ENCODE measurements at places on chromosomes 12 and 14.

- DNase-seq = no peak
These were observed 177.8 kb upstream of the C14orf180 start for GRCh38 chr14:104401785-104402184.

DNA sequence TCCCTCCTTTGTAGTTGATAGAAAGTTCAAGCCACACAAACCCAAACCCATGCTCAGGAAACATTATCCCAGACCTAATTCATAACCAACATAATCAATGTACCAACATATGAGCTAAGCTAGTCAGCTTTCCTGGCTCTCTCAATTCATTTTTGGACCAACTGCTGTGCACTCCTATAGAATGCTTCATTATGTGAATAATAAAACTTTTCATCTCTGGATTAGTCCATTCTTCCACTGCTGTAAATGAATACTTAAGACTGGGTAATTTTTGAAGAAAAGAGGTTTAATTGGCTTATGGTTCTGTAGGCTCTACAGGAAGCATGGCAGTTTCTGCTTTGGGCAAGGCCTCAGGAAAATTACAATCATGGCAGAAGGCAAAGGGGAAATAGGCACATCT is 651.9 kb downstream of the RERGL start:
- DNase-seq = no peak

DNA sequence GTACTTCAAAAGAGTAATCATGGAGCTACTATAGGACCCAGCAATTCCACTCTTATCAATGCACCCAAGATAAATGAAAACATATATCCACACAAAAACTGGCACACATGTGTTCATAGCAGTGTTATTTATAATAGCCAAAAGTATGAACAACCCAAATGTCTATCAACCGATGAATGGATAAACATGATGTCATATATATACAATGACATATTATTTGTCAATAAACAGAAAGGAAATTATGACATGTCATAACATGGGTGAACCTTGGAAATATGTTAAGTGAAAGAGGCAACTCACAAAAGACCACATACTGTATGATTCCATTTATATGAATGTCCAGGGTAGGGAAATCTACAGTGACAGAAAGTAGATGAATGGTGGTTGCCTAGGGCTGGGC is 347.1 kb upstream of the DDHD1 start:
- no peak for DNase-seq

DNA sequence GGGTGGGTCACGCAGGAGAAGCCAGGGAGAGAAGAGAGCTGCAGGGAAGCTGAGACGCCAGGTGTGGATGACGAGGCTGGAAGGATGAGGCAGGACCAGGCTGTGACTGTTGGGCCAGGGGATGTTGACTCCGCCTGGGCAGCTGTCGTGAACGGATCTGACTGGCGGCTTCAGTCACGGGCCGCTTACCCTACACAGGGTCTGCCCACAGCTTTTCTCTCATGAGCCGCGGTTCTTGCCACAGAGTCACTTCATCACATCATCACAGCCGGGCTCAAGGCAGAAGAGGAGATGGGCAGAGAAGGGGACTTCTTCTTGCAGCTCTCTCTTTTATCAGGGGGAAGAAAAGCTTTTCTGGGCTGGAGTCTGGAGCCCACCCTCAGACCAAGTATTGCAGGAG is 7.7 kb downstream of the CLBA1 start:
- no peak for DNase-seq

- no peak for DNase-seq
These were observed 88.0 kb upstream of the TMEM132C start for GRCh38 chr12:128178966-128179365.

- DNase-seq = no peak
These were observed 272.6 kb downstream of the CCER1 start for GRCh38 chr12:90682398-90682797.

DNA sequence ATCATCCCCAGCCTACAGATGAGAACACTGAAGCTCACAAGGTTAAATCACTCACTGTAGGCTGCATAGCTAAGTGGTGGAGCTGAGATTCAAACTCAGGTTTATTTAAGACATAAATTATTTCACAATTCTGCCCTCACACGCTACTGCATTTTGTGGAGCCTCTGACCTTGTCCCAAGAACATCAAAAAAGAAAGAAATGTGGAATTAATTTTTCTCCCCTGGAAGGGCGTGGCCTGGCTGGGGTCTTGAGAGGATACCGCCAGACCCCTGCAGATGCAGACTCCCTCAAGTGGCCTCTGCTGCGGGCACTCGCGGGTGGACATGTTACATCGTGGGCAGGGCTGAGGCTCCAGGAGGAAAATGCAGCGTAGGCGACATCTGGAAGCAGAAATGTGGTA is 40.6 kb downstream of the LTBP2 start:
- DNase-seq = no peak

- no peak for DNase-seq
These were observed 130.7 kb downstream of the TMTC2 start for GRCh38 chr12:82817368-82817767.

- no peak for DNase-seq
These were observed 7.1 kb upstream of the ASCL1 start for GRCh38 chr12:102950107-102950949.

GRCh38 chr14:52821805-52822250 is 30.4 kb upstream of the GNPNAT1 start:
- no peak for DNase-seq

DNA sequence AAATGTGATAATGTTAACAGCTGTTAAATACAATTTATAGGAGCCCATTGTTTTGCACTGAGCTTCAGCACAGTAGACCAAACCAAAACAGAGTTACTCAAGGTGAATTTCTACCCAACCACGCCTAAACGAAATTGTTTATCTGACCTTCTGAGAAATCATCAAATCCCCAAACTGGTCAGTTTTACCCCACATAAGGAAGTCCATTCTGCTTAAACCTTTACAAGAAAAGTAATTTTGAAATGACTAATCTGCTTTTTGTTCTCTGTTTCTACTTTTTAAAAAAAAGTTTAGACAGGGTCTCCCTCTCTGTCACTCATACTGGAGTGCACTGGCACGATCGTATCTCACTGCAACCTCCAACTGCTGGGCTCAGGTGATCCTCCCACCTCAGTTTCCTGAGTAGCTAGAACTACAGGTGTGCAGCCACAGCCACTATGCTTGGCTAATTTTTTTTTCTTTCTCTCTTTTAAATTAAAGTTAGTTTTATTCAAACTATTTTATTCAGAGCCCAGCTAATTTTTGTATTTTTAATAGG is 1.4 kb upstream of the RNF10 start:
- DNase-seq = no peak

DNA sequence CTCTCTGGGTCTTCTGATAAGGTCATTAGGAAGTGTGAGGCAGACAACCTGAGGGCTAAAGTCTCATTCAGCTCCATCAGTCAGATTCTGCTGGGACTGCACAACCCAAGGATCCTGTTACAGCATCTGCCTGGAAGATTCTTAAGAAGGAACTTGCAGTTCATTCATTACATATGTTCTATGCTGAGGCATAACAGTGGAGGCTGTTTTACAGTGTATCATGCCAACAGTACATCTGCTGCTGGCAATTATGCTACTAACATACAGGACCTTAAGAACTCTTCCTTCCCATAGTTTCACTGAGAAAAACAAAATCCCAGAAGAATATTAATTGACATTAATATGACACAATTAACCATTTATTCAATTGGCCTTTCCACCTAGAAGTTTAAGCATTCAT is 968.6 kb downstream of the DIO2 start:
- no peak for DNase-seq

- no peak for DNase-seq
These were observed 26.5 kb upstream of the POC1B start for GRCh38 chr12:89552376-89552775.

GRCh38 chr12:79424109-79424721 is 266.5 kb downstream of the PAWR start:
- no peak for DNase-seq

DNA sequence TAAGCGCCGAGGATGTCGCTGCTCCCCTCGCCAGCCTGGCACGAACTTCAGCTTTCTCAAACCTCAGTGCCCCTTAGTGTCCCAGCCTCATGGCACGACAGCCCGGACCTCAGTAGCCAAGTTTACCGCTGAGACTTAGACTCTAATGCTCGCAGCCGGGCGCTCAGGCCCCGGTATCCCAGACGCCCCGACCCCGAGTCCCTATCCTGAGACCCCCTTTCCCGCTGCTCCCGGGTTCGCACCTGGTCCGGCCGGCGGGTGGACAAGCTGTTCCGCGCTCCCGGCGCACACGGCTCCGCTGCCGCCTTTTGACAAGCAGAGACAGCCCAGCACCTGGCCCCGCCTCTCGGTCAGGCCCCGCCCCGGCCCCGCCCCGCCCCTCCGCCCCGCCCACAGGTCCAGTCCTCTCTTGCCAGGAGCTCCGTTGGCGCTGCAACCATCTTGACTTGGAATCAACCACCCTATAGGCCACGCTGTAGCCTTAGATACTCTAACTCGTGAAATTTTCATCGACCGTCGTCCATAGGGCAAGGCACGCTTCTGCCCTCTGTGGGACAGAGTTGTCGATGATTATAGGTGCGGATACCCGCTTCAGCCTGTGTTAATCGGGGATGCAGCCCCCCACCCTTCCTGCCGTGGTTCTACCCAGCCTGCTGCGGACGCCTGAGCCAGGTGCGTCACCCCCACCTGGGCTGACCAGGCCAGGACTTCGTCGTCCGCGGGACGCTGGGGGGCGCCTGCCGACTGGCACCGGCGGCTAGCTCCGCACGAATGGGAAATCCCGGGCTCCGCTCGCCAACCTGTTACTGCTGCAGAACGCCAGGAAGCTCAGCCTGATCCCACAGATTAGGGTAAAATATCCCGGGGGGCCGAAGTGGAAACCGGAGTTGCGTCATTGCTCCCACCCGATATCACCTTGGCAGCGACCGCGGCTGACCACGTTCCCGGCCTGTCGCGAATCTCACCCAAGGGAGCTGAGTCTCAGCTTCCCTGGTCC is at the start of gene VDR:
VDR (minus strand) TSS at position 282 of the 997 bp plus-strand sequence. CDS start 25,881 bp downstream, outside the sequence.
- peak; percentile 88 for DNase-seq

DNA sequence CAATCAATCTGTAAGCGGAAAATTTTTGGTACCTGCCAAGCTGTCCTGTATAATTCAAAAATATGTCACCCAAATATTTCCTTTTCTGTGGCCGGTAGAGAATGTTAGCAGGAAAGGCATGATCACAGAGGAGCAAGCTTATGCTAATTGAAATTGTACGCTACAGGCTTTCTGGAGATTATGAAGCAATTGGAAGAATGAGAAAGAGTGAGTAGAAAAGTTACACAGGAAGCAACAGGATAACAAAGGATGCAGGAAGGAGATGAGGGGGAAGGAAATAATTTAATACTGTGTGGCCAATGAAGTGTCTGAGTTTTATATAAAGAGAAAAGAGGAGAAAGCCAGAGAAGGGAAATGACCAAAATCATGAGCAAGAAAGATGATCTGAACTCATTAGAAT is 627.2 kb upstream of the STXBP6 start:
- DNase-seq = no peak

DNA sequence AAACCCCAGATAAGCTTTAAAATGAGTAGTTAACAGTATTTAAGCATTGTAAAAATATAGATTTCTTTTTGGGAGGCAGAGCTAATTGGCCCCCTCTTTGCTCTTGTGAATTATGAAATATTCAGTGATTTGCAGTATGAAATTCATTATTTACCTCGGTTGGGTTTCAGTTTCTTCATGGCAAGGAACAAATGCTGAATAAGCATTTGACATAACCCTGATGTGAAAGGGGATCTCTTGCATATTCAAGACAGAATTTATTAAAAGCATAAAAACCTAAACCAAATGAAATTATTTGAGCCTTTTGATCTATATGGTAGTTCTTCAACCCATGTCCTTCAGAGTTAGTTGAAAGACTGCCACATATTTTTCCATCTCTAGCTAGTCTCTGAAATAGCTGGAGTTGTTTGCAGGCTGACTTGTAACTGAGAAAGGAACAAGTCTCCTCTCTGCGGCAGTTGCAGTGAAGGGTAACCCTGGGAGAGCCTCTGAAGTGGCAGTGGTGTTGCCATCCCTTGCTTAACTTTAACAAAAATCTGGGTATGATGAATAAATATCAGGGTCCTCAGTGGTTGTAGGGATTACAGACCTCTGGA is 690 bp downstream of the AKAP6 start:
- no peak for DNase-seq

- DNase-seq = no peak
These were observed 16.3 kb upstream of the HIF1A start for GRCh38 chr14:61678975-61679374.

DNA sequence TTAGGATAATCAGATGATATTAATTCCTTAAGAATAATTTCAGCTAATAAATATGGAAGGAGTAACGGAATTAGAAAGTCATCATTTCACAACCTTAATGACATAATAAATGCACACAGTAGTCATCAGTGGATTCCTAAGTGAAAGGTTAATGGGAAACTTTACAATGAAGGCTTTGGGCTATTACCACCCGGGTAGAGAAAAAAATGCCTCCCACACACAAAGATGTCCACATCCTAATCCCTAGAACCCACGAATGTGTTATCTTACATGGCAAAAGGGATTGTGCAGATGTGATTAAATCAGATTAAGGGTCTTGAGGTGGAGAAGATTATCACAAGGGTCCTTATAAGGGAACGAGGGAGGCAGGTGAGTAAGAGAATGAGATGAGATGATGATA is 5.6 kb downstream of the TMED10 start:
- DNase-seq = no peak

GRCh38 chr12:112564160-112564784 is 145.5 kb downstream of the PTPN11 start:
- DNase-seq = no peak

GRCh38 chr14:38108681-38109080 is 99.0 kb upstream of the SSTR1 start:
- DNase-seq = no peak

GRCh38 chr12:53564941-53565340 is 57.7 kb upstream of the NPFF start:
- DNase-seq = no peak
